ENCODE measurements at places on chromosomes 2 and 18.

GRCh38 chr2:24342110-24342910, 18.0 kb downstream of the ITSN2 start:
- no peak for DNase-seq

DNA sequence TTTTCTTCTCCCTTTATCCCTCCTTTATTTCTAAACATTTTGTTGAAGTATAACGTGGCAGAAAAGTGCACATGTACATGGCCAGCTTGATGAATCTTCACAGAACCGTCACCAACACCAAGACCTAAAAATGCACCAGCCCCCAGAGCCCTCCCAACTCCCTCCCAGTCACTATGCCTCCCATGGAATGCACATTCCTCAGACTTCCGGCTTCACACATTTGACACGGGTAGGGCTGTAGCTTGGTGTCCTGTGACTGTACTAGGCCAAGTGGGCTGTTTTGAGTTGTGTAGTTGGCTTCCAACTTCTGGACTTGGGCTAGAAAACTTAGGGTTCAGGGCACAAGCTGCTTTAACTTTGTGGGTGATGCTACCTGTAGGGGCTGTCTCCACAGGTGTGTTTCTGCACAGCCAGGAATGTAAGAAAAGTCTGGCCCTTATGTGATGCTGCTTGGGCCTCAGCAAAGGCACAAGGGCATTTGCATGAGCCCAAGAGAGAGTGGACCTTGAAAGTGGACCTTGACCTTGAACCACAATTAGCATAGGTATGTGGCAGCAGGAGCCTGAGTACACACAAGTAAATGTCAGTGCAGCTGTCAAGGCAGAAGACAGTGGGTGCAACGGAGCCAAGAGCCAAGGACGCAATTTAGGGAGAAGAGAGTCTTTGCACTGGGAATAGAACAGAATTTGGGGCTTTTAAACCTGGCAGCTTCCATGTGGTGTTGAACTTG, 78.4 kb downstream of the SEPTIN10 start:
- no peak for DNase-seq

DNA sequence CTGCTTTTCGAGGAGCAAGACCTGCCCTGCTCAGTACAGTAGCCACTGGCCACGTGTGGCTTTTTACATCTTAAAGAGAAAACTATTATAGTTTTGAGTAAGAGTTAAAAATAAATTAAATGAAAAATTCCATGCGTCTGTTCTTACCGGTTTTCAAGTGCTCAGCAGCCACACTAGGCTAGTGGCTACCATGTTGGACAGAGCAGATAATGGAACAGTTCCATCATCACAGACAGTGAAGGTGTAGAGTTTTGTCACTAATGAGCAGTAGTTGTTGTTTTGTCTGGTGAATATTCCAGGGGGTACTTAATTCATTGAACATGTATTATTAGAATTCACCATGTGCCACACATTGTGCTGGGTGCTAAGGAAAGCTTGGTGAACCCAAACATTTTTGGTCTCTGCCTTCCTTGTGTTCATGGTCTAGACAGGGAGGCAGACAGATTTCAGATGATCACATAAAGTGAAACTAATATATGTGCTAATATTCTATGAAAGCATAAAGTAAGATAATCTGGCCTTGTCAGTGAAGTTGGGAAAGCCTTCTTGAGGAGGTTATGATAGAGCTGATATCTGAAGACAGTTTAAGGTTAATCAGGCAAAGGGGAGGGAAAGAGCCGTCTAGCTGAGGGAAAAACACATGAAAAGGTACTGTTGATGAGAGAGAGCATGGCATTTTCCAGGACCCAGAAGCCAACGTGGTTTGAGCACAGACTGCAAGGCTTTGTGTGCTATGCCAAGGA, 1.4 kb downstream of the ALMS1 start:
- no peak for DNase-seq

- DNase-seq, result no peak
Observed at GRCh38 chr18:903701-904100, 970 bp upstream of the ADCYAP1 start.

DNA sequence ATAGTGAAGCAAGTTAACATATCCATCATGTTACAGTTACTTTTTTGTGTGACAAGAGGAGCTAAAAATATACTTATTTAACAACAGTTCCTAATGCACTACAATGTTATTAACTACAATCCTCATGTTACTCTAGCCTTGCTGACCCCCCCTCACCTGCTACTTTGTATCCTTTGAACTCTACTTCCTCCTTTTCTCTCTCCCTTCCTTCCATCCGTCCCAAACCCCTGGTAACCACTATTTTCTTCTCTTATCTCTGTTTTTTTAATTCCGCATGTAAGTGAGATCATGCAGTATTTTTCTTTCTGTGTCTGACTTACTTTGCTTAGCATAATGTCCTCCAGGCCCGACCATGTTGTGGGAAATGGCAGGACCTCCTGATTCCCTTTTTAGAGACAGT, 59.4 kb downstream of the NPAS2 start:
- no peak for DNase-seq

DNA sequence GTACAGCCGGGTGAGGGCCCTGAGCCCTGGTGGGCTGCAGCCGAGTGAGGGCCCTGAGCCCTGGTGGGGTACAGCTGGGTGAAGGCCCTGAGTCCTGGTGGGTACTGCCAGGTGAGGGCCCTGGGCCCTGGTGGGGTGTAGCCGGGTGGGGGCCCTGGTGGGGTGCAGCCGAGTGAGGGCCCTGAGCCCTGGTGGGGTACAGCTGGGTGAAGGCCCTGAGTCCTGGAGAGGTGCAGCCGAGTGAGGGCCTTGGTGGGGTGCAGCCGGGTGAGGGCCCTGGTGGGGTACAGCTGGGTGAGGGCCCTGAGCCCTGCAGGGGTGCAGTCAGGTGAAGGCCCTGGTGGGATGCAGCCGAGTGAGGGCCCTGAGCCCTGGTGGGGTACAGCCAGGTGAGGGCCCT, 37.5 kb downstream of the CTDP1 start:
- no peak for DNase-seq

- DNase-seq, result peak; percentile 59
Observed at GRCh38 chr2:70861777-70862625, 26.4 kb upstream of the CD207 start.

- peak; percentile 72 for DNase-seq
Observed at GRCh38 chr2:237968048-237968862, 1.4 kb downstream of the UBE2F start.

DNA sequence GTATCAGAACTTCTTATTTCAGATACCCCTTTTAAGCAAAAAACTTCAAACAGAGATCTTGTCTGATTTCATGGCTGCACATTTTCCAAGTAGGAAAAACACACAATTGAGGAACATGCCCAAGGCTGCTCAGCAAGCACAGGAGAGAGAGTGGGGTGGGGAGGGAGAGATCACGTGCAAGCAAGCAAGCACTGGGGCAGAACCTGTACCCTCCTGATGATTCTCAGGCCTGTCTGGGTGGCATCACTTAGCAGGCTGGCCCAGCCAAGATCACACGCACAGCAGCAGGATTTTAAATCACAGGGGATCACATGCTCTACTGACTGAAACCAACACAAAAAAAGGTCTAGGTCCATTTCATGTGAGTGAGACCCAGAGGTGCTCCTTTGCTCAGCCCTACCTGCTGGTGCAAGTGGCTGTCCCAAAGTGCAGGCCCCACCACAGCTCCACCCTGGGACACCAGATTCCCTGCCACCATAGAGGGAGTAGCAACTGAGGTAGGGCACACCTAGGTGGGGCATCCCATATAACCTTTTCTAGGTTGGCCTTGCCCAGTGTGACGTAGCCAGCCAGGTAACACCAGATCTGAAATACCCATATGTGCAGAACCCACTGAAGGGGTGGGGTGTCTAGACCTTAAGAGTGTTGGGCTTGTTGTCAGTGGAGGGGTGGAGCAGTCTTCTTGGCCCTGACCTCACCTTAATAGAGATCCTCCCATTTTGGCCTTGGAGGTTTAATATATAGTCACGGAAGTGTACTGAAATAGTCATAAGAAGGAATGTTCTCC, 1.8 kb upstream of the LYPD6B start:
- no peak for DNase-seq

DNA sequence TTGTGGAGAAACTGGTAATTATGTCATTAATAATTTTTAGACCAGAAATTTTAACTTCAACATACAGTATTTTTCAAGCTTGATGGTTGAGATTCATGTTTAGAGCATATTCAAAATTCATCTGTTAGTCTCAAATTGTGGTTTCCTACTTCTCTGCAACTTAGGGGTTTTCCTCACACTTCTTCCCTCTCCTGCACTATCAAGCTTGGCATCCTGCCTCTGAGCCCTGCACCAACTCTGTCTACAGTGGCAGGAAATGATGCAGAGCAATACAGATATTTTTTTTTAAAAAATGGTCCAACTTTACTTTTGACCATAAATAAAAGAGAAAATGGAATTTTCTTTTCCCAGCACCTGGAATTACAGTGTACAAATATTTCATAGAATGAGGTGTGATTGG, 247.3 kb downstream of the NUP35 start:
- DNase-seq, result no peak

DNA sequence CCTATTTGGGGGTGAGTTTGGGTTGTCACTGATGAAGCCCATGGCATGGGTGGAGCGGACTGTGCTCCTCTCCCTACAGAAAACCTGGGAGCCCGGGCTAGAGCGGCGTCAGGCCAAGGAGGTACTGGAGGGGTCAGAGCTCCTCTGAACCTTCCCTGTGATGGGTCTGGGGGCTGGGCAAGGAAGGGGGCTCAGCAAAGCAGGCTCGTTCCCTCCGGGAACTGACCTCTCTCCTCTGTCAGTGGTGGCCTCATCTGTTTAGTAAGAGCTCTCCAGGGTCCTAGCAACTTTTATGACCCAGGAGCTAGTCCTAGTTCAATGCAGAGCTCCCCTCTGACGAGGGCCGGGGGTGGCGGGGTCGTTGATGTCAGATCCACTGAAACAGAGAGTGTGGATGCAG, 62.4 kb upstream of the OTOF start:
- no peak for DNase-seq

- DNase-seq, result no peak
Observed at GRCh38 chr2:238094438-238095022, 5.6 kb upstream of the ESPNL start.

DNA sequence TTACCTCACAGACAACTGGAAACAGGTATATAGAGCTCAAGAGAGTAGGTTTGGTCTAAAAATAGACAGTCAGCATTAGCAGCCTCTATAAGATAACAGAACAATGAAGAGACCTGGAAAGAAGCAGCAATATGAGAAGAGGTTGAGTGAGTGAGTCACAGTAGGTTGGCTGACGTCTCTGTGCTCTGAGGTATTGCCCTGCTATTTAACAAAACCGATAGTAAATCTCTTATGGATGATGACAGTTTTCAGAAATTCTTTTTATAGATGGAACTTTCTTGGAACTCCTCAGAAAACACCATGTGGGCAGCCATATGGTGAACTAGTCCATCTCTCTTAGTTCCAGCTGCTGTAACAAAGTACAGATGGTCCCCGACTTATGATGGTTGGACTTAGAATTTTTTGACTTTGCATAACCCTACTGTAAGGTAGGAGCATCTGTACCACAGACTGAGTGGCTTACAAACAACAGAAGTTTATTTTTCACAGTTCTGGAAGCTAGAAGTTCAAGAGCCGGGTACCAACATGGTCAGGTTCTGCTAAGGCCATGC, 123.5 kb downstream of the MBD2 start:
- DNase-seq, result no peak

DNA sequence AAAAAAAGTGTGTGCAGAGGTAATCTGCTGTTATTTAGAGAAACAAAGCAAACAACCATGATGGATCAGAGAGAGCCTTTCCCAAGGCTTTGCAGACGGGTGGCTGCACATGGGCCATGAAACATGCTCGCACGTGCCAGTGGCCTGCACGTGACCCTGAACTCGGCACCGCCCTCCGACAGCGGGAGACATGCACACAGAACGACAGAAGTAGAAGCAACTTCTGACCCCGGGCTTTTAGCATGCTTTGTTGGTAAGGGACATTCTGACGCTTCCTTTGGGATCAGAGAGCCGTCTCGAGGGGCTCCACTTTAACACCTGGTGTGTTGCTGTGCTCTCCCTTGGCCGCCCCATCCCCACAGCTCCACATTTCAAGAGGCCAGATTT, 112.5 kb downstream of the KCNF1 start:
- DNase-seq, result no peak

DNA sequence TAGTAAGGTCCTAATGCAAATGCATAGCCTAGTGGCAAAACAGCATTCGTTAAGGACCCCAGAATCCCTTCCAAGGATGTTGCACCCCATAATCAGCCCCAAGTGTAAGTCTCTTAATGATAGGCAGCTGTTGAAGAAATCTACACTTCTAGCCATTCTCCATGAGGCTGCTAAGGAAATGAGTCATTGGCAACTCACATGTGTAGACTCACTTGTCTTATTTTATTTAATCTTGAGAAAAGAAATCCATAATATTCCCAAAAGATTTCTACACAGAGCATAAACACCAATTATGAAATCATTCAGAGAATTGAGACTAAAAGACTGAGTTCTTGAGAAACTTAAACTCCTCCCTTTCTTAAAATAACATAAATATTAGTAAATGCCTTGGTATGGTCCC, 52.4 kb downstream of the AKAIN1 start:
- no peak for DNase-seq

DNA sequence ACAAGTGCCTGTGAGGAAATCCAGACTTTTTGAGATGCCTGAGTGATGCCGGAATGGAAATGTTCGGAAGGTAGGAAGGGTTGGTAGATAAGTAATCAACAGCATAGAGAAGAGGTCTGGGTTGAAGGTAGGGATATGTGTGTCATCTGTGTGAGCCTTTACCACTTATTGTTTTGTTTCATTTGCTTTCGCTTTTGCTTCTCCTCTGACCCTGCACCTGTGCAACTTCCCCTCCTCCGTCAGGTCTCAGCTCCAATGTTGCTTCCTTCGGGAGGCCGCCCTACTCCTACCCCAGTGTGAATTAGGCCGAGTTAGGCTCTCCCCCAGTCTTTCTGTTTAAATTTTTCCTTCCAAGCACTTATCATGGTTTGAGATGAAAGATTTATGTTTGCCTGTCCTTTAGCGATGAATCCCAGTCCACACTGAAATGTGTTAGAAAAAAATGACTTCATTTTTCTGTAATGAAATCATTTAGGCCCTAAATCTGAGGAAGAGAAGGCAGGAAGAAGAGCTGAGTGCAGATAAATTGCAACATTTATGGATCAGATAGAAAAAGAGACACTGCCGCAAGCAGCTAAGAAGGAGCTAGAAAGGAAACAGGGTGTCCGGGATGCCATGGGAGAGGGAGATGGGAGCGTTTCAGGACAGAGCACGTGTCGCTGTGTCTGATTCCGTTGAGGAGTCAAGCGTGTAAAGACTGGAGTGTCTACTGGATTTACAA, 139.6 kb upstream of the PELI1 start:
- DNase-seq, result no peak

- no peak for DNase-seq
Observed at GRCh38 chr18:31500051-31500688, 2.2 kb downstream of the DSG2 start.

DNA sequence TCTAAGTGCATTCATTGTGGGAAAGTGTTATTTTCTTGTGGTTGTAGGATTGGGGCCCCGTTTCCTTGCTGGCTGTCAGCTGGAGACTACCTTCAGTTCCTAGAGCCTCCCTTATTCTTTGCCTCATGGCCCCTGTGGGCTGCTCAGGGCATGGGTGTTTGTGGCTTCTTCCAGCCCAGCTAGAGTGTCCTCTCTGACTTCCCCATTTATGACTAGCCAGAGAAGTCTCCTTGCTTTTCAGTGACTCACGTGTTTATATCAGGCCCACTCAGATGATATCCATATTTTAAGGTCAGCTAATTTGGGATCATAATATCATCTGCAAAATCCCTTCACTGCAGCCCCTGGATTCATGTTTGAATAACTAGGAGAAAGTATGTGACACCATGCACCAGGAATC, 62.8 kb downstream of the DTNA start:
- no peak for DNase-seq

GRCh38 chr2:189297446-189297845, 117.9 kb upstream of the COL5A2 start:
- DNase-seq, result no peak

Measured in CD4-positive, alpha-beta T cell treated with Interleukin-15 for 1 hour (primary cell).